CD4-positive, alpha-beta T cell treated with Interleukin-15 for 1 hour (primary cell): ENCODE measurements at places on chromosomes 5 and 9.

DNA sequence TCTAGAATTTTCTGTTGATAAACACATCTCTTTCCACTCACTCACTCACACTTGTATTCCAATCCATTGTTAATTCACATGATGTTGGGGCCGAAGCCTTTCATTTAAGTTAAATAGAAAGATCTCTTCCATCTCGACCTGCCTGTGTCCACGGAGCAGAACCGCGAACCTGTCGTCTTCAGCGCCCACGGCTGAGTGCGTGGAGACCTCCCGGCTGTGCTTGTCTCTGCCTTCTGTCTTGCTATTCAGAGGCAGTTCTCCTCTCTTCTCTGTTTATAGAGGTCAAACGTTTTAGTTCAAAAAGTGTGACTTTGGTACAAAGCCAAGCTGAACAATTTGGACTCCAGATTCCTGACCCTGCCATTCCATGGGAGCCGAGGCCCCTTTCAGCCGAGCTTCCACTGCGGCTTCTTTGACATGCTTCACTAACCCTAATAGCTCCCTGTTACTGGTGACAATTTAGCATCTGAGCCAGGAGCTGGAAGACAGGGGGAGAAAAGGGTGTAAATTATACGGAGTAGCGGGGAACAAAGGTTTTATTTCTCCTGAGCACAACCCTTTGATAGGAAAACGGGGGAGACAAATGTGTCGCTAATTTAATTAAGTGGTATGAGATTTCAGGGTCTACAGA lies 314.4 kb upstream of the IRX4 start:
- no peak for DNase-seq

DNA sequence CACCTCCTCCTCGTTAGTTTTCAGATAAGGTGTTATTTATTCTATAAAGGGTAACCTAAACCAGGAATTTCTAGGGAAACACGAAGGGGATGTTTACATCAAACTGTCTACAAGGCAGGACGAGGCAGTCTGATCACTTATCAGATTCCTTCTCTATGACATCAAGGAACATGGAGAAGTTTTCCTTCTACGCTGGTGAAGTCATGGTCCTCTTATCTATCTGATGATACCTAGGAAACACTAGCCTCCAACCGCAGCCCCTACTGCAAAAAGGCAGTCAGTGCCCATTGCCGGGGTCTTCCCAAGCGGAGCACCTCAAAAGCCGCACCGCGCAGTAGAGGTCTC lies 1.5 kb downstream of the MPDZ start:
- no peak for DNase-seq

GRCh38 chr5:115558388-115558956 lies 13.9 kb upstream of the FEM1C start:
- DNase-seq: no peak

GRCh38 chr5:23428705-23429104 lies 78.7 kb upstream of the PRDM9 start:
- no peak for DNase-seq

- DNase-seq: peak; percentile 12
Measured at GRCh38 chr5:179268966-179269693, 76.1 kb downstream of the ADAMTS2 start.

- no peak for DNase-seq
Measured at GRCh38 chr9:93265972-93266371, 82.0 kb downstream of the WNK2 start.
